ENCODE measurements at places on chromosomes 3 and 15.
A peak's percentile ranks its signal among the peaks of the same experiment; 100 is the strongest.

DNA sequence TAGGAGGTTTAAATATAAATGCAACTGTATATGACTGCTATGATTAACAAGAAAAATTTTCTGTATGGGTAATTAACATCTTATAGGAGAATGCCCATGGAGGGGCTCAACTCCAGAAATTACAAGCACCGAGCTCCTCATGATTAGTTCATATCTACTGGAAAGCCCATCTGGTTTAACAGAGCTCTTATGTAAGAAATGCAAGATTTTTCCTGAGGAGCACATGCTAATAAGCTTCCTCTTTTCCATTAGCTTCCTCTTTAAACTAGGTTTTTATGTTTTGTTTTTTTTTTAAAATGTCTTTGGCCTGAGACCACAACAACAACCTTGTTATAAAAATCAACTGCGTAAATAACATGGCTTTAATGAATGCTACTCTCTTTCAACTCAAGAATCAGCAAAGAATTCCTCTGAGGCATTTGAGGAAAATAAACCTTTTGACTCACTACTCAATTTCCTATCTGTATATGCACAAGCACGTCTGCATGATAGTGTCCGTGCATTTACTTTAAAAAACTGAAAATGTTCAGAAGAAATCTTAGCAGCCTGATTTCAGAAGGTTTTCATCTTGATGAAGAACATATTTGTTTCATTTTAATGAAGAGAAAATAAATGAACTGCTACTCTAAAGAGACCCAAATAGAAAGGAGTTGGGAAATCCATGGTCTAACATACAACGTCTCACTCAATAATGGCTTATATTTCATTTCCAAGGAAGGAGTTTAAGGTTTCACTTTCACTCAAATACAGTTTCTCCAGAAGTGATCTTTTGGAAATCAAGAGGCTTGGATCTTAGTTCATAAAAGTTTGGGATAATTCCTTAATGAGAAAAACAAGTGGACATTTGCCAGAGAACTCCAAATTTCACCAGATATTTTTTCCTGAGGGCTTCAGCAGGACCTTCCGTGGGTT lies 180.8 kb downstream of the KCNAB1 start:
- DNase-seq: peak; percentile 32

GRCh38 chr3:46900356-46900755 lies 22.8 kb downstream of the PTH1R start:
- DNase-seq: no peak

GRCh38 chr3:19899264-19899663 lies 34.8 kb downstream of the EFHB start:
- no peak for DNase-seq

GRCh38 chr15:80492409-80492808 lies 88.2 kb downstream of the ARNT2 start:
- DNase-seq: no peak

- no peak for DNase-seq
Observed at GRCh38 chr15:43376017-43376705, 5.3 kb downstream of the TUBGCP4 start.
